Activated CD4-positive, alpha-beta T cell treated with anti-CD3 and anti-CD28 coated beads, Interleukin-2, amount 10 ng/mL, durations not matched to agents 7 days and 5 days (primary cell): ENCODE measurements at places on chromosomes 2 and 18. TPM values are rescaled to one million over a fixed set of nuclear protein-coding genes. Genes with fewer than 3 reads are reported as not detected.

GRCh38 chr2:181305301-181306123 lies 151.7 kb upstream of the ITGA4 start:
- H3K4me1 ChIP-seq, result peaks cover 80% of the 10 kb centered on the region
- peak; percentile 79 for DNase-seq
- H3K4me3 ChIP-seq, result peak overlapping the region; percentile 65

DNA sequence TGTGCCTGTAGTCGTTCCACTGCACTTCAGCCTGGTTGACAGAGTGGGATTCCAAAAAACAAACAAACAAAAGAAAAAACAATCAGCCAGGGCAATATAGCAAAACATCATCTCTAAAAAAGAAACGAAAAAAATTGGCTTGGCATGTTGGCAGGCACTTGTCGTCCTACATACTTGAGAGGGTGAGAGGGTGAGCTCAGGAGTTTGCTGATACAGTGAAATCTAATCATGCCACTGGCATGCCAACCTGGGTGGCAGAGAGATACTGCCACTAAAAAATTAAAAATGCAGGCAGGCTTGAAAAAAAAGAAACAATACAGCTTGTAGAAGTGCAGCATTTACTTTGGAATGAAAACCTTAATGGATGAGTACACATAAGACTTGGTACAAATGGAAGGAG lies 282.9 kb upstream of the RGPD4 start:
- DNase-seq, result no peak
- H3K4me1 ChIP-seq, result no peaks in the 10 kb centered on the region
- no peaks in the 10 kb centered on the region for H3K36me3 ChIP-seq
- no peaks in the 10 kb centered on the region for H3K27me3 ChIP-seq

- H3K27me3 ChIP-seq, result peaks cover 4% of the 10 kb centered on the region
- no peak overlapping the region for H3K27ac ChIP-seq
- no peaks in the 10 kb centered on the region for H3K36me3 ChIP-seq
Observed at GRCh38 chr18:59950215-59950944, 50.6 kb downstream of the PMAIP1 start.

DNA sequence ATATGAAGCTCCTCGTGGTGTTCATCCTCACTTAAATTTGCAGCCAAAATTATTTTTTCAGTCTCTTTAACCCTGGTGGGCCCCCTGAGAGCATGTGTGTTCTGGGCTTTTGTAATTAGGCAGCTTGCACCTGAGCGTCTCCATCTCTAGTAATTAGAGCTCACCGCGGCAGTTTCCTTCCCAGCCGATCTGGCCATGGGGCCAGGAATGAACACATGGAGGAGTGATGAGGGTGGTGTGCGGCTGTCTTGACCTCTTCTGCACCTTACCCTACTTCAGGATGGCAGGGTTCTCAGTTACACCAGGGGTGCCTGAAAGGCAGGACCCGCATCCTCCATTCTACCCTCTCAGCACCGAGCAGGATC lies 98.5 kb downstream of the AFF3 start:
- H3K36me3 ChIP-seq, result no peaks in the 10 kb centered on the region
- H3K27me3 ChIP-seq, result no peaks in the 10 kb centered on the region
- no peaks in the 10 kb centered on the region for H3K4me1 ChIP-seq
- no peak for DNase-seq
- no peak overlapping the region for H3K4me3 ChIP-seq

DNA sequence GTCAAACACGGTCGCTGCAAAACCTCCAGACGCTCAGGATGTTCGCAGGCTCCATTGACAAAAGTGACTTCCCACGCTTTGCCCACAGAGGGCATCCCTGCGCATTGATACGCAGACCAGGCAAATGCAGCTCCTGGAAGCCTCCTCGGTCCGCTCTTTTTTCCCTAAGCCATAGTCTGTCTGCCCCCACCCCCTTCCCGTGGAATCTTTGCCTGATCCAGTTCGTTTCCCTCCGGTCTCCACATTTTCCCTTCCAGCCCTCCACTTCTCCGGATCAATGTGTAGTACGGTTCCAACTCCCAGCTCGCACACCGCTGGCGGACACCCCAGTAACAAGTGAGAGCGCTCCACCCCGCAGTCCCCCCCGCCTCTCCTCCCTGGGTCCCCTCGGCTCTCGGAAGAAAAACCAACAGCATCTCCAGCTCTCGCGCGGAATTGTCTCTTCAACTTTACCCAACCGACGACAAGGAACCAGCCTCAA lies at the start of gene DCC:
TSS of gene DCC (plus strand) at position 307 of the 481 bp plus-strand sequence. CDS start 591 bp downstream, outside the sequence.
- H3K27me3 ChIP-seq, result peaks cover 29% of the 10 kb centered on the region
- no peak for DNase-seq
- H3K36me3 ChIP-seq, result no peaks in the 10 kb centered on the region
- H3K4me1 ChIP-seq, result no peaks in the 10 kb centered on the region

GRCh38 chr2:104028061-104028460 lies 825.9 kb upstream of the POU3F3 start:
- DNase-seq, result no peak
- no peaks in the 10 kb centered on the region for H3K27me3 ChIP-seq
- H3K4me3 ChIP-seq, result no peak overlapping the region
- H3K27ac ChIP-seq, result no peak overlapping the region

DNA sequence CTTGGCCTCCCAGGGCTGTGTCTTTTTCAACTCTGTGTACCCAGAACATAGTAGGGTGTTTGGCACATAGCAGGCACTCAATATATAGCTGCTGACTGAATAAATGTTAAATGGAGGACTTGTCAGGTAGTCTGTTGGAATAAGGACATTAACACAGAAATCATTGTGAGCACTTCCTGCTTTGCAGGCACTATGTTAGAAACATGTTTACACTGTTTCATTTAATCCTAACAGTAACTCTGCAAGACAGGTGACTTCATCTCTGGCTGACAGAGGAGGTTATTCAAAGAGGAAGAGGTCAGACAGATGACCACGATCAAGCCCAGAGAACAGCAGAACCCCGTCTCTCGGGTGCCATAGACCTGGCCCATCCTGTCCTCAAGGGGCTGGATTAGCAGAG lies 28.0 kb upstream of the PIEZO2 start:
- no peak overlapping the region for H3K27ac ChIP-seq
- no peaks in the 10 kb centered on the region for H3K36me3 ChIP-seq
- no peaks in the 10 kb centered on the region for H3K27me3 ChIP-seq
- no peak overlapping the region for H3K4me3 ChIP-seq

DNA sequence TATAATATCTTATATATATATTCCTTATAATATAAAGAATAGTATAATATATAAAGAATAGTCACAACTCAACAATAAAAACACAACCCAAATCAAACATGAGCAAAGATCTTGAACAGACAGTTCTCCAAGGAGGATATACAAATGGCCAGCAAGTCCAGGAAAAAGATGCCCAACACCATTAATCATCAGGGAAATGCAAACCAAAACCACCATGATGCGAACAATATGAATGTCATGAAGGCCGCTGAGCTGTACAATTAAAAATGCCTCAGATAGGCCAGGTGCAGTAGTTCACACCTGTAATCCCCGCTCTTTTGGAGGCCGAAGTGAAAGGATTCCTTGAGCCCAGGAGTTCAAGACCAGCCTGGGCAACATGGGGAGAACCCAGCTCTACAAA lies 58.9 kb downstream of the SLC35F5 start:
- H3K27ac ChIP-seq, result no peak overlapping the region
- H3K27me3 ChIP-seq, result no peaks in the 10 kb centered on the region
- DNase-seq, result no peak
- H3K4me3 ChIP-seq, result no peak overlapping the region
- peaks cover 8% of the 10 kb centered on the region for H3K36me3 ChIP-seq

DNA sequence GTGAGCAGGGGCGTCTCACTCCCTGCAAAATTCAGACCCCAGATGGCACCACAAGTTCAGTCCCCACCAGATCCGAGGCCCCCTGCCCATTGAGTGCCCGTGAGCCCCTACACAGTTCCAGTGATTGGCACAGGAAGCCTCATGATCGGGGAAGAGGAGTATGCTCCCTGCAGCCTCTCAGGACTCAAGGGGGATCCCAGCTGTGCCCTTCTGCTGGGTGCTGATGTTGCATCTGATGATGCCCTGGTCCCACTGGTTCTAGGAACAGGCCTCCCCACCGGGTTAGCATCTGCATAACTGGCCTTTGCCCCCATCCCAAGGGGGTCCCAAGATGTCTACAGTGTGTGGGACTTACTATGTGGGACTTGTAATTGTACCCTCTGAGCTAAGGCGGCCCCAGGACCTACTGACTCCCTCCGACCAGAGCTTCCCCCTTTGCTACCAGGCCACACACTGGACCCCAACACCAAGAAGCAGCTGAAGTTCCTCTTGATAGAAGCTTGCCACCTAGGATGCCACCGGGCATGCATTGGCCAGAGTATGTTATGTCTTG lies 8.6 kb downstream of the ALPG start:
- peaks cover 15% of the 10 kb centered on the region for H3K4me1 ChIP-seq
- no peaks in the 10 kb centered on the region for H3K36me3 ChIP-seq
- no peak for DNase-seq
- H3K27ac ChIP-seq, result no peak overlapping the region
- H3K27me3 ChIP-seq, result peaks cover 48% of the 10 kb centered on the region

- H3K27ac ChIP-seq, result no peak overlapping the region
- peaks cover 40% of the 10 kb centered on the region for H3K36me3 ChIP-seq
- H3K4me3 ChIP-seq, result no peak overlapping the region
Observed at GRCh38 chr18:63342206-63342605, 22.6 kb upstream of the BCL2 start.

DNA sequence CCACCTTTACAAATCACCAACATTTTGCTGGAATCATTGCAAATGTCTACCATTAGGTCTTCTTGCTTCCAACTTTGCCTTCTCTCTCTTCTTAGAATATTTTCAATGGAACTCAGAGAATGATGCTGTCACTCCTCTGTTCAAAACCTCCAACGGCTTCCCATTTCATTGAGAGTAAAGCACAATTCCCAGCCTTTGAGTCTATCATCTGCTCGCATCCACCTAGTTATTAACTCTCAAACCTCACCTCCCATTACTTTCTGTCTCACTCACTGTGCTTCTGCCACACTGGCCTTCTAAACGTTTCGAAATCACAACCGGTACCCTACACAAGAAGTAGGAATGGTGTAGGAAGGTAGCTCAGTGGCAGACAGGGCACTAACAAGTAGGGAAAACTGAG lies 40.0 kb downstream of the ROCK2 start:
- H3K4me1 ChIP-seq, result no peaks in the 10 kb centered on the region
- no peak for DNase-seq
- H3K27ac ChIP-seq, result no peak overlapping the region
- no peaks in the 10 kb centered on the region for H3K36me3 ChIP-seq
- no peaks in the 10 kb centered on the region for H3K27me3 ChIP-seq
- H3K4me3 ChIP-seq, result no peak overlapping the region

GRCh38 chr2:21020668-21021288 lies 23.1 kb downstream of the APOB start:
- H3K36me3 ChIP-seq, result no peaks in the 10 kb centered on the region
- H3K27ac ChIP-seq, result no peak overlapping the region
- DNase-seq, result no peak

- no peaks in the 10 kb centered on the region for H3K36me3 ChIP-seq
- H3K27ac ChIP-seq, result no peak overlapping the region
- peaks cover 2% of the 10 kb centered on the region for H3K27me3 ChIP-seq
- H3K4me1 ChIP-seq, result no peaks in the 10 kb centered on the region
- H3K4me3 ChIP-seq, result no peak overlapping the region
- DNase-seq, result no peak
Observed at GRCh38 chr2:146997945-146998344, 846.9 kb upstream of the ACVR2A start.

DNA sequence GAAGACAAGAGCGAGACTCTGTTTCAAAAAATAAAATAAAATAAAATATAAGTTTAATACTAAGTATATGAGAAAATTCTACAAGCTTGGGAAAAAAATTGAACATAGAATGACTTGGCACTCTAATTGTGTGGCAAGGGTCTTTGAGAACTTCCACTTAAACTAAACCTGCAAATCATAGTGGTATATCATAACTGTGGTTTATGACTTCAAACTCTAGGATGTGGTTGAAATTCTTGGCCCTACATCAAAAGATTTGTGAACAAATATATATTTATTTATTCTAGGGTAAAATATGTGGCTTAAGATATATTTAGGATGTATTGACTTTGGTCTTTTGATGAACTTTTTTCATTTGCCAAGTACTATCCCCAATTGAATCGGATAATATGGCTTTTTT lies 3.1 kb upstream of the FAM171B start:
- no peak for DNase-seq
- H3K4me3 ChIP-seq, result no peak overlapping the region
- H3K4me1 ChIP-seq, result peaks cover 9% of the 10 kb centered on the region

DNA sequence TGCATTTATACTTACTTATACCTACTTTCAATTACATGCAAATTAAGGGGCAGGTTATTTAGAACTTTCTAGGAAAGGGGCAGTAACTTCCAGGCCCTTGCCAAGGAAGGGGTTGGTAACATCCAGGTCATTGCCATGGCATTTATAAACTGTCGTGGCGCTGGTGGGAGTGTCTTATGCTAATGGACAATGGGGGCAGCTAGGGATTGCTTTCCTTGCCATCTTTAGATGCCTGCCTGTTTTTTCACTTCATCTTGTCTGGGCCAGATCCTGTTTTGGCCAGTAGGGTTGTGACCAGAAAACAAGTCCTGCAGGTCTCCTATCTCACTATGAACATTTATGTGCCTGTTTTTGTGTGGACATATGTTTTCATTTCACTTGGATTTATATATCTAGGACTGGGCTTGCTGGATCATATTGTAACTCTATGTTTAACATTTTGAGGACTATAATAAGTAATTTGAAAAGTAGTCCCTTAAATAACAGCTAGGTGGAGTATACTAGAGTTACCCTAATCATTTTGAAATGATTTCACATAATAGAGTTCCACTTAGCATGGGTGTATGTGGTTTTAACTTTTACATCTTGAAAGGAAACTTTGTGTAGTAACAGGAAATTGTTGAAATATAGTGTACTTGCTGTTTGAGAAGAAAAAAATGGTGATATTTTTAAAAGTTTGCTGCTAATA lies 56.1 kb downstream of the LCLAT1 start:
- no peak overlapping the region for H3K27ac ChIP-seq
- no peaks in the 10 kb centered on the region for H3K27me3 ChIP-seq
- DNase-seq, result no peak
- H3K4me1 ChIP-seq, result peaks cover 28% of the 10 kb centered on the region
- H3K36me3 ChIP-seq, result peaks cover 38% of the 10 kb centered on the region

- no peak overlapping the region for H3K27ac ChIP-seq
- no peak overlapping the region for H3K4me3 ChIP-seq
- H3K36me3 ChIP-seq, result no peaks in the 10 kb centered on the region
- DNase-seq, result no peak
Observed at GRCh38 chr2:59920961-59921360, 632.5 kb downstream of the BCL11A start.

GRCh38 chr18:58635891-58636290 lies 7.0 kb upstream of the ALPK2 start:
- H3K27ac ChIP-seq, result no peak overlapping the region
- DNase-seq, result no peak
- H3K4me3 ChIP-seq, result no peak overlapping the region
- H3K36me3 ChIP-seq, result peaks cover 2% of the 10 kb centered on the region
- peaks cover 32% of the 10 kb centered on the region for H3K4me1 ChIP-seq

GRCh38 chr18:2894131-2894840 lies 47.5 kb downstream of the EMILIN2 start:
- H3K27ac ChIP-seq, result no peak overlapping the region
- peaks cover 41% of the 10 kb centered on the region for H3K4me1 ChIP-seq
- peaks cover 12% of the 10 kb centered on the region for H3K36me3 ChIP-seq
- no peaks in the 10 kb centered on the region for H3K27me3 ChIP-seq

The MYL1 gene
- not detected for total RNA-seq

The SNRNP27 gene
- total RNA-seq, result 62.8 TPM

The RESP18 gene
- total RNA-seq, result not detected

The CCDC141 gene
- 10.8 TPM for total RNA-seq

The GKN1 gene
- total RNA-seq, result not detected

The LYPD6B gene
- not detected for total RNA-seq

The MAP3K19 gene
- total RNA-seq, result not detected

The NPHP1 gene
- total RNA-seq, result 0.27 TPM

The CHN1 gene
- total RNA-seq, result 1.2 TPM

The LCT gene
- 0.19 TPM for total RNA-seq

The IL1F10 gene
- not detected for total RNA-seq
